ENCODE measurements at places on chromosomes 11 and 22.

GRCh38 chr22:26610072-26610958 is 7.5 kb downstream of the CRYBB1 start:
- peak; percentile 73 for DNase-seq

GRCh38 chr11:35365395-35365794 is 54.0 kb downstream of the SLC1A2 start:
- no peak for DNase-seq

DNA sequence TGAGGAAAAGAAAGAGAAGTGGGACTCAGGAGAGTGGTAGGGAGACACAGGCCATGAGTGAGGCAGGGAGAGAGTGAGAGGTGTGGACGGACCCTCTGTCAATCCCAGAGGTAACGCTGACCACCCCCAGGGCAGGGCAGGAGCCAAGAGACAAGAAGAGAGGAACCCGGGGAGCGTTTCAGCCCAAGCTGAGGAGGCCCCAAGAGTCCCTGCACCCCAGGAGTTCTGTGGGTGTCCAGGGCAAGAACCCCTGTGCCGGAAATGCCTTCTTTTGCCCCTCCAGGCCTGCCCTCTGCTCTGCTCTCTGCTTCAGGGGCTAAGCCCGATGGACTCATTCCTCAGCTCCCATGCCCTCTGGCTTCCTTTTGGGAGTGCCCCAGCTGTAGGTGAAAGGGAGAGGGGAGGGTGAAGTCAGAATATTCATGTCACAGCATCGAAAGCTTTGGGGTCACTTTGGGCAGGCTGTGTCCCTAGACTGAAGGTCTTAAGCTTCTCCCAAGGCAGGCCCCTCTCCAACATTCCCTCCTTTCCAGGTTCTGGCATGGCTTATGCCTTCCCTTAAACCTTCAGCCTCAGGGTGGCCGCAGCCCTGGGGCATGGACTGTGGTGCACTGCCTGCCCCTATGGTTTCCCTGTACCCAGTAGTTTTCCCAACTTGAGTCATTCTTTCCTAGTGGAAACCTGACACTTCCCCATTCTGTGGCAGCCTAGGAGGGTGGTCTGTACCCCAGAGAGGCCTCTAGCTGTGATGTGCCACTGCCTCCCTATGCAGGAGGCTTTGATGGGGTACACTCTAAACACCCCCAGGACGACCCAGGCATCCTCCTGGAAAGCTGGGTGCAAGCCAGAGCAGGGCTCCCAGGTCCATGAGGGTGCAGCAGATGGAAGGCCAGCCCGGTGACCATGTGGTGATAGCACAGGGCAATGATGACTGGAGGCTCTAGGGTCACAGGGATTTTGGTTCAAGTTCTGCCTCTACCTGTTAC is 27.1 kb downstream of the MYEOV start:
- DNase-seq = peak; percentile 80

- DNase-seq = no peak
Observed at GRCh38 chr11:126098204-126098769, 35.6 kb upstream of the CDON start.

GRCh38 chr22:24124247-24124646 is 57.0 kb upstream of the SUSD2 start:
- DNase-seq = no peak

GRCh38 chr11:118295815-118296454 is 8.6 kb upstream of the CD3E start:
- DNase-seq = peak; percentile 89

DNA sequence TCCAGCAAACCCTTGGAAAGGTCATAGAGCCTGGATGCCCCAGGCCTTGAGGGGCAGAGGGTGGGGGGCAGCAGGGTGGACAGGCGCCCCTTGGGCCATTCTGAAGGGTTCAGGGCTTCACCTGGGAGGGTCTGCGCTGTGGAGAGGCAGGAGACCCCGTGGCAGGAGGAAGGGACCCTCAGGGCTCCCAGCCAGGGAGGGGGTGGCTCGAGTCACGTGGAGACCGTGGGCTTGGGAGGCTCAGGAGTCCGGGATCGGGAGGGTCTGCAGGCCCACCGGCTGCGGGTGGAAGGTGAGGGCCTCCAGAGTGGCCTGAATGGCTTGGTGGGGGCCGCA is 48.5 kb upstream of the A4GALT start:
- DNase-seq = no peak

DNA sequence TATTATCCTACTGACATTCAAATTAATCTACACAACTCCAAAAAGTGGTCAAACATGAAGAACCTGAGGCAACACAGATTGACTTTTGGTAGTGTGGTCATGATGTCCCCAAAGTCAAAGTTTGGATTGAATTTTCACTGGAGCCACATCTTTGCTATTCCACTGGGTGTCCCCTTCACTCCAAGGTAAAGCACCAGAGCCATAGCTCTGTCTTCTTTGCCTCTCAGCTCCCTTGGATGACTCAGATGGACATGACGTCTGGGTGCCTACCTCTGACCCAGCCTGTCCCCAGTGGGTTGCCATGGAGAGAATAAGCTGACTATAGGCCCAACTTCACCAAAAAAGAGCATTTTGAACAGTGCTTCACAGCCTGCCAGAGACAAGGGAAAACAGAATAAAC is 57.4 kb upstream of the ARHGAP42 start:
- DNase-seq = peak; percentile 55

DNA sequence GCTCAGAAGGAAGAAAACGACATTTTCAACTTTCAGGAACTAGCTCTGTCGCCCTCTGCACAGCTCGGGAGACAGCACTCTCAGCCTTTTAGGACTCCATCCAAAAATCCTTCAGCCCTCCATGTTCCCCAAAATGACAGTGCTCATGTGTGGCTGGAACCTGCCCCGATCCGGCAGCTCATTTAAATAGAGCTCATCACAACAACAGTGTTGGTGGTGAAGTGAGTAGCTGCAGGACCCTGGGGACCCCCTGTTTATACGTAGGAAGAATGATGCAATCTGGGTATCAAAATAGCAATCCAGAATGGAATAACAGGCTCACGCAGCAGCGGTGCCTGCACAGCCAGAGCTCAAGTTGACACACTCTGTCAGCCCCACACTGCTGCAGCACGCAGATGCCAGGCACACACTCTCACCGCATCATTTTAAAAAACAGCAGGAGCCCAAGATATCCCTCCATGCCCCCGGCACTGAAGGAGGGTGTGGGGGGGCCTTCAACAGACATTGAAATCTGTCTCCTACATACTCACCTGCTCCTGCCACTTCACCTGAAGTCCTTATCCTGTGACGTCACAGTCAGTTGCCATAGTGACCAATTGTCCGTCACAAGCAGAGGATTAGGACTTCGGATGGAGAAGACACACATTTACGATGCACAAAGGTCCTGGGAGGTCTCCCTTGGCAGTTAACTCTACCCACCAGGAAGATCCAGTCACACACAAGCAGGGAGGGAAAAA is 24.0 kb downstream of the TRIM66 start:
- no peak for DNase-seq

DNA sequence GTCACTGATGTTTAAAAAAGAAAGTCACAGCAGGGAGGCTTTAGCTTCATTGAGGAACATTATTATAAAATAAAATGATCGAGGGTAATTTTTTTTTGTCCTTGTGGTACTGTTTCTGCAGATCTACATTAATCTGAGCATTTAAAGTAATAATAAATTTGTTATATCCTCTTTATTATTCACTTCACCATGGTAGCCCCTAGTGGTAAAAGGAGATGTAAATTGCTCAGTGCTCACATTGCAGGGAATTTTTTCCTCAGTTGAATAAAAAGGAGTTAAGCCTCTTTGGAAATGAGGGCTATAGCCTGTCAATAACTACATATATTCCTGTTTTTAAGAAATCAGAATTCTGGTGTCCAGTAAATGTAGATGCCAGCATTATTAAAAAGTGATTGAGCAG is 99.7 kb upstream of the VPREB1 start:
- peak; percentile 27 for DNase-seq

- DNase-seq = no peak
Observed at GRCh38 chr11:101226617-101227016, 97.0 kb upstream of the PGR start.

- peak; percentile 55 for DNase-seq
Observed at GRCh38 chr11:1219834-1220815, 2.7 kb upstream of the MUC5B start.

DNA sequence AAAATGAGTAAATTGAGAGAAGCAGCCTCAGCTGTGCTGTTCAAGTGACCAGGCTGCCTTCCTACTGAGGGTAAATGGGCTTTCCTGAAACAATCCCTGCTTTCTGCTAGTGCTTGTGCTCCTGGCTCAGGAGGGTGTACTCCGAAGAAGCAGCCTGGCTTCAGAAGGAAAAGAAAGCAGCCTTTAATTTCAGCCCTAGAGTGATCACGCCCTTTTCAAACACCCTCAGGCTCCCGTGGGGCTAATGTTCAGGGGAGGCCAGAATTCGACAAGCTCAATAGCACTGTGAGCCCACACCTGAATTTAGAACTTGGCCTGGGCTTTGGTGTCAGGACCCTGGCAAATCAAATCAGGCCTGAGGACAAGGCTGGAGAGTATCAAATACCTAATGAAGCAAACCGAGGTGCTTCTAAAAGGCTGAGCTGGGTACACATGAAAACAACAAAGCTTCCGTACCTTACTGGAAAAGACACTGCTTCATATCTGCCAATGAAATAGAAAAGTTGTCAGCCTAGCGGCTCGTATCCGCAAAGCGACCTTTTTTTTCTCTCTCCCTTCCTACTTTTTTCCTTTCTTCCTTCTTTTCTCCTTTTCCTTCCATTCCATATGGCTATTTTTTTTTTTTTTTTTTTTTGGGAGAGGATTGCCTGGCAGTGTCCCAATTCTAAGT is 387.8 kb downstream of the SOX6 start:
- DNase-seq = no peak

DNA sequence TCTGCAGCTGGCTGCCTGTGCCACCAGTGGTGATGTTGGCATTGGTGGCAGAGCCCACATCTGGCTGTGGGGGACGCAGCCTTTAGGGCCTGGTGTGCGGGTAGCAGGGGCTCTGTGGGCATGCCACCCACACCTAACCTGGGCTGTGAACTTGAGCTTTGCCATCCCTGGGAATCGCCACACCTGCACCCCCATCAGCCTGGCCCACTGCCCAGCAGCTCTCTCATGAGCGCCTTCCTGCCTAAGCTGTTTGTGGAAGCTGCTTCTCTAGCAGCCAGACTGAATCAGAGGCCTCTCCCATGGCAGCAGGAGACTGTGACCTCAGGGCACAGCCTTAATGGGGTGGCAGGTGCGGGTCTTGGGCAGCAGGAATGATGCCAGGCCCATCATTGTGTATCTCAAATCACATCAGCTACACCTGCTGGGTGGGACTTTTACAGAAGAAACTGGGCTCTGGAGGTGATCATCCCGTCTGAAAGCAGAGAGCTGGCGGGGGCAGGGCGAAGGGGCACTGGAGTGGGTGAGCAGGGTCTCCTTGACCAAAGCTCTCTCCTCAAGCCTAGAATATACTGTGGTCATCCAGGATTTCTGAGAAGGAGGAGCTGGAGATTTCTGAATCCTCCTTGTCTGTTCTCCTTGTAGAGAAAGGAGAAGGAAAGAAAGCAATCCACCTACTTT is 17.8 kb upstream of the CARS1 start:
- DNase-seq = peak; percentile 36

GRCh38 chr11:24267014-24267413 is 229.8 kb upstream of the LUZP2 start:
- no peak for DNase-seq

GRCh38 chr22:31082606-31083376 is 1.7 kb downstream of the SMTN start:
- DNase-seq = peak; percentile 56

DNA sequence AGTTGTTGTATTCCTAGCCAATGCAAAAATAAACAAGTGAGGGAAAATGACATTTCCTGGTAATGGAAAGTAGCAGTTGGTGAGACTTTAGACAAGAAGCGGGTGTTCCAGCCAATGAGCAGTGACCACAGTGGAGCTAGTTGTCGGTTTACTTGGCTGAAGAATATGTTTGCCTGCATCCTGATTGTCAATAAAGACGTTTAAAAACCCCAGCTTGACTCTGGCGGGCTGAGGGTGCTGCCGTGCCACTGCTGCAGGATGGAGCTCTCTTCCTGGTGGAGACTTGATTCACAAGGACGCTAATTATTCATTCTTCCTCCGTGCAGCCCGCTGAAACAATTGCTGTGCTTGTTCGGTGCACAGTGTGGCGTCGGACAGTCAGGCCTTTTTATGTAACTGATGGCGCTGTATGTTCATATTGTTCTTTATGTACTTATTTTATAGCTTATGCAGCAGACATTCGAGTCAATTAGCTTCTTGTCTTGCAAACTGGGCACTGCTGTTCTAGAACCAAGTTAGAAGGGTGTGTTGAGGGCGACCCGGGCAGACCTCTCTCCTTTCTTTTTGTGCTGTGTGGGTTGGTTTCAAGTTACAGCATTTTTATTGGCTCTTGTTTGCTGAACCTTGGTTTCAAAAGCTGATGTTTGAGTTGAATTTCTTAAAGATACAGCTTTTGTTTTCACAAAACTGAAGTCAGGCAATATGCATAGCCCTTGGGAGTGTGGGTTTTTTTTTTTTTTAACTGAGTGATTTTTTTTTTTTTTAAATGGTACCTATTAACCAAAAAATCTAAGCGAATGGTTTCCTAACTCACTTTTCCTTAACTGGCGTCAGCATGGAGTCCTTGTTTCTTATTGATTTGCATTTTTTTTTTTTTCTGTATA is 153.9 kb downstream of the TEAD1 start:
- DNase-seq = peak; percentile 69

GRCh38 chr22:49404576-49405241 is 423.0 kb downstream of the BRD1 start:
- DNase-seq = no peak

- no peak for DNase-seq
Observed at GRCh38 chr22:48559647-48560388, 1267.9 kb downstream of the BRD1 start.

DNA sequence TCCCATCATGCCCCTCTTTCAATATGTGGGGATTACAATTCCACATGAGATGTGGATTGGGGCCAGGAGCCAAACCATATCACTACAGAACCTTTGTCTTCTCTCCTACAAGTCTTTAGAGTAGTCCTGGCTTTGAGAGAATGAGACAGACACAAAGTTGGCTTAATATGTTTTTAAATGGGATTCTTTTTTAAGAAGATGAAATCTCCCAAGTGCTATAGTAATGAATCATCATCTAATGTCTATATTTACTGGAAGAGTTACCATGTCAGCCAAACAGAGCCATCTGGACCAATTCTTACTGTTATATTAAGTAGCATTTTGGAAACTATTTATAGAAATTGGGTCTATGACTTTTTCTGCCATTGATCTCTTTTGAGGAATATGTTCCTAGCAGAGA is 38.1 kb upstream of the CARD18 start:
- DNase-seq = peak; percentile 51

DNA sequence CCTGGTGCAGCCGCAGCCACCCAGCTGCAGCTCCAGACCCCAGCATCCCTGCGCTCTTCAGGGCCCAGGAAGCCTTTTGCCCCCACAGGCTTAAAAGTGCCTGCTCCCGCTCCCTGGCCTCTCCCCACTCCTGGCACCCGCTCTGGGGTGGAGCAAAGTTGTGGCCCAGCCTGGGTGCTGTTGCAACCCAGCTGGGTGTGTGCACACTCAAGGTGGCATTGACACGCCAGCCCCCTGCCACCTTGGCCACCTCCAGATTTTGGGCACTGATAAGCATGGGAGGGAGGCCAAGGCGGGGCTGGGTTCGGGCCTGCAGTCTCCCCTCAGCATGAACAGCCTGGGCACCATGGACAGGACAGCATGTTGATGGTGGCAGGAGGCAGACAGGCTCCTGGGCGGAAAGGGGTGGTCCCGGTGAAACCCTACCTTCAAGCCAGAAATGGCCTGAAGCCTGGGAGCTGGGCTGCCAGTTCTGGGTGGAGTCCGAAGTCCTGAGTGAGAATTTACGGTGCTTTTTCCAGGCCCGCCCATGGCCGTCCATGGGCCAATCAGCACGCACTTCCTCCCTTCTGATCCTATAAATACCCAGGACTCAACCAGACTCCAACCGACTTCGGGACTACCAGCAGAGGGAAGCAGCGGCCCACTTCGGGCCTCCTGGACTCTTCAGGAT is 23.6 kb upstream of the RNASEH2C start:
- peak; percentile 70 for DNase-seq
